Stimulated activated CD4-positive, alpha-beta T cell treated with anti-CD3 and anti-CD28 coated beads, Interleukin-1b, Interleukin-23, amount 100 ng/mL, for 24 hours (primary cell): ENCODE measurements at places on chromosomes 7 and 10.

DNA sequence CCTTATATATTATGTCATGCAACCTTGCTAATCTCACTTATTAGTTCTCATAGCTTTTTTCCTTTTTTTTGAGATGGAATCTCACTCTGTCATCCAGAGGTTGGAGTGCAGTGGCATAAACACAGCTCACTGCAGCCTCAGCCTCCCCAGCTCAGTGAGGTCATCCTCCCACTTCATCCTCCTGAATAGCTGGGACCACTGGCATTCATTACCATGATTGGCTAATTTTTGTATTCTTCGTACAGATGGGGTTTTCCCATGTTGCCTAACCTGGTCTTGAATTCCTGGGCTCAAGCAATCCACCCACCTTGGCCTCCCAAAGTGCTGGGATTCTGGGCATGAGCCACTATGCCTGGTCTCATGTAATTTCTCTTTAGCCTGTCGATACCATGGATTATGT lies 89.1 kb upstream of the TRIM24 start:
- no peak for DNase-seq

DNA sequence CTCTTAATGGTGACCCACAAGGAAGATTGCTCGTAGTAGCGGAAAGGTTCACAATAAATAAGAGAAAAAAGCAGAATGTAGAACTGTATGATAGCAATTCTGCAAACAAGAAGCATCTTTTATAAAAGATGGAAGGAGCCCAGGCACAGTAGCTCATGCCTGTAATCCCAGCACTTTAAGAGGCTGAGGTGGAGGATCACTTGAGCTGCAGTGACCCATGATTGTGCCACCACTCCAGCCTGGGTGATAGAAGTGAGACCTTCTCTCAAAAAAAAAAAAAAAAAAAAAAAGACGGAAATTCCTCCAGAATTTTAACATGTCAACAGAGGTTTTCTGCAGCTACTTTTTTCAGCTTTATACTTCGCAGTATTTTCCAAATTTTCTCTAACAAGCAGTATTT lies 13.2 kb downstream of the GATAD1 start:
- no peak for DNase-seq

DNA sequence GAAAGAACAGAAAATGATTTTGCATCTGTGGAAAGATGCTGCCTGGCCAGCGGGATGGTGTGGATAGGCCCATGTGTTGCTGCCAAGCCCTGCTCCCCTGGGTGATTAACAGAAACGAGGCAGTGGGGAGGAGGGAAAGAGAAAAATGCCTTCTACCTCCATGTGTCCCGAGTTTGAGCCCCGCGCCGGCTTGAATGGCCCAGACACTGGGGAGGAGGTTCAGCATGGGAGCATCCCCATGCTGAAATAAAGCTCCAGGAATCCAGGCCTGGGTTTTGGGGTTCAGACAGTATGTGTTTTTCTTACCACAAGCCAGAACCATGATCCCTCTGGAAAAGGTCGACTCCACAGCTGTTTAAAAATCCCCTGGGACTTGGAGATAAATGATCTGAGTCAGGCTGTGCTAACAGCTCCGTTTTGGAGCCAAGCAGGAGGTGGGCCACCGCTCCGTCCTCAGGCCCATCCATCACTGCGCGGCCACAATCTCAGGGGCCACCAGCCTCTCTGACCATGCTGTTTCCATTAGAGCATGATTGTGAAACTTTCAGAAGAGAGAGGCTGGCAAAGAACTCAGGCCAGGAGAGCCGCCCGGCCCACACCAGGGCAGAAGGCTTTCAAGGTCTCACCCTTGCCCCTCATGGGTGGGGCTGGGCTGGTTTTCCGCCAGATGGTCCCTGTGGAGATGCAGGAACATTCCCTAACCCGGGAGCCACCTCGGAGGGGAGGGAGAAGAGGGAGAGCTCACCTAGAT lies 299.7 kb downstream of the ZEB1 start:
- DNase-seq, result no peak

DNA sequence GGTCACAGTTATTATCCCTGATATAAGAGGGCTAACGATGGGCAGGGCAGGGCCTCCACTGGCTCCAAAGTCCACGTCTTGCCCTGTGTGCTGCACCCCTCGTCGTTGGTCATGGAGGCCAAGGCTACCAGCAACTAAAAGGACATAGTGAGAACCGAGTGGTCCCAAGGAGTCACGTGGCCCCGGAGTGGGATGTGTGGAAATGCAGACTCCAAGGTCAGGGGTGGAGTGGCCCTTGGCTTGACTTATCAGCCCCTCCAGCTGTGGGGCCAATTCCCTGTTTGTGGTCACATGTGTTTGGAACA lies 30.7 kb downstream of the BTBD16 start:
- no peak for DNase-seq

DNA sequence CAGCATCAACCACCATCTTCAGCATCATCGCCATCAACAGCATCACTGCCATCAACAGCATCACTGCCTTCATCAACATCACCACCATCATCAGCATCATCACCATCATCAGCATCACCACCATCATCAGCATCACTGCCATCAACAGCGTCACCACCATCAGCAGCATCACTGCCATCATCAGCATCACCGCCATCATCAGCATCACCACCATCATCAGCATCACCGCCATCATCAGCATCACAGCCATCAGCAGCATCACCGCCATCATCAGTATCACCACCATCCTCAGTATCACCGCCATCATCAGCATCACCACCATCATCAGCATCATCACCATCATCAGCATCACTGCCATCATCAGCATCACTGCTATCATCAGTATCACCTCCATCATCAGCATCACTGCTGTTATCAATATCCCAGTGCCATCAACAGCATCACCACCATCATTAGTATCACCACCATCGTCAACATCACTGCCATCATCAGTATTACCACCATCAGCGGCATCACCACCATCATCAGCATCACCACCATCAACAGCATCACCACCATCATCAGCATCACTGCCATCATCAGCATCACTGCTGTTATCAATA lies 115.2 kb downstream of the RGS10 start:
- DNase-seq, result no peak

- DNase-seq, result no peak
These were observed 85.6 kb upstream of the FGFR2 start for GRCh38 chr10:121683816-121684215.

DNA sequence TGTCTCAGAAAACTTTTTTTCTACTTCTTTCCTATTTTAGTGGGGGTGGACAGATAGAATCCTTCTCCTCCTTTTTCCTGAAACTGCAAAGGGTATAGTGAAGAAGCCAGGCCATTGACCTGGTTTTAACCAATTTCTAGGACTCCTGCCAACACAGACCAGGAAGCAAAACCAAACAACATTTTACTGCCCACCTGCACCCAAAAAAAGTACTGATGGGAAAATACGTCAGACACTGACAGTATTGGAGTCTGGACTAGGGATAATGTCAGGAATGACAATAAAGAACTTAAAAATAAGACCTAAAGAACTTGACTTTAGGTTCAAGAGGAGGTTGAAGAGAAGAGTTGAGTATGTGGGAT lies 5.0 kb upstream of the STEAP4 start:
- no peak for DNase-seq

- no peak for DNase-seq
These were observed 522.5 kb upstream of the LRRN3 start for GRCh38 chr7:110568388-110568787.

GRCh38 chr7:44448922-44449583 lies 41.4 kb downstream of the NUDCD3 start:
- no peak for DNase-seq

- no peak for DNase-seq
These were observed 84.9 kb downstream of the ZNF365 start for GRCh38 chr10:62459072-62459471.

- DNase-seq, result no peak
These were observed 333.1 kb downstream of the CXCL12 start for GRCh38 chr10:44051584-44052385.

DNA sequence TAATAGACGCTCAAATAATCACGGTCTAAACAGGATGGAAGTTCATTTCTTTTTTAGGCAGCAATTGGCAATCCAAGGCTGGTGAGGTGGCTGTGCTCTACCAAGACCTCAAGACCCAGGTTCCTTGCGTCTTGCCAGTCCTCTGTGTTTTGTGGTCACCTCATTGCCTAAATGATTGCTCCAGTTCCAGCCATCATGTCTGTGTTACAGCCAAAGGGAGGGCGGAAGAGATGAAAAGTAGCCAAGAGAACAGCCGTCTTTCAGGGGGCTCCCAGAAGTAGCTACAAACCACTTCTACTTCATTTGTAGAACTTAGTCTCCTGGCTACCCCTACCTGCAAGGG lies 19.2 kb upstream of the C10orf67 start:
- no peak for DNase-seq

DNA sequence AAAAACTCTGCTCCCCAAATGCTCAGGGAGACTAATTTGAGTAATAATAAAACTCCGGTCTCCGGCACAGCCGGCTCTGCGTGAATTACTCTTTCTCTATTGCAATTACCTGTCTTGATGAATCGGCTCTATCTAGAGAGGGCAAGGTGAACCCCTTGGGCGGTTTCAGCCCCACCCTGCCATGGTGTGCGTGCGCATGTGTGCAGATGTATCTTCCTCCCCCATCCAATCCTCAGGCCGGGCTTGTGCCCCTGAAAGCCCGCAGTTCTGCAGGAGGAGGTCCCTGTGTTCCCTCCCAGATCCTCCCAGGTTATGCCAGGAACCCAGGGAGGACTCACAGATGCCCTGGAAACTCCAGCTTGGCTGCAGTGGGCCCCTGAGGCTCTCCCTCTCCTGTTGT lies 48.3 kb upstream of the MYL10 start:
- DNase-seq, result no peak

GRCh38 chr10:7944215-7944480 lies 110.3 kb upstream of the GATA3 start:
- DNase-seq, result no peak

DNA sequence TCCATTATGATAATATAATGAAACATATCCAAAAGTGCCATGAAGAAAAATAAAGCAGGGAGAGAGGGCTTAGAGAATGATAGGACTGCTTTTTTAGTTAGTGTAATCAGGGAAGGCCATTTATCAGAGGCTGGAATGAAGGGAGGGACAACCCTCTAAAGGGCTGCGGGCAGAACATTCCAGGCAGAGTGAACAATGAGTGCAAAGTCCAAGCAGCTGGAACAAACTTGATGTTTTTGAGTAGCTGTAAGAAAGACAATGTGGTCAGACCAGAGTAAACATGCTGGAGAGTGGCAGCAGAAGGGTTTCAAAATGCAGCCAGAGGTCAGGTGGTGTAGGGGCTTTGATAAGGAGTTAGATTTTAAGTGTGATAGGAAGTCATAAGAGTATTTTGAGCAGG lies 65.6 kb upstream of the CCDC6 start:
- DNase-seq, result no peak

DNA sequence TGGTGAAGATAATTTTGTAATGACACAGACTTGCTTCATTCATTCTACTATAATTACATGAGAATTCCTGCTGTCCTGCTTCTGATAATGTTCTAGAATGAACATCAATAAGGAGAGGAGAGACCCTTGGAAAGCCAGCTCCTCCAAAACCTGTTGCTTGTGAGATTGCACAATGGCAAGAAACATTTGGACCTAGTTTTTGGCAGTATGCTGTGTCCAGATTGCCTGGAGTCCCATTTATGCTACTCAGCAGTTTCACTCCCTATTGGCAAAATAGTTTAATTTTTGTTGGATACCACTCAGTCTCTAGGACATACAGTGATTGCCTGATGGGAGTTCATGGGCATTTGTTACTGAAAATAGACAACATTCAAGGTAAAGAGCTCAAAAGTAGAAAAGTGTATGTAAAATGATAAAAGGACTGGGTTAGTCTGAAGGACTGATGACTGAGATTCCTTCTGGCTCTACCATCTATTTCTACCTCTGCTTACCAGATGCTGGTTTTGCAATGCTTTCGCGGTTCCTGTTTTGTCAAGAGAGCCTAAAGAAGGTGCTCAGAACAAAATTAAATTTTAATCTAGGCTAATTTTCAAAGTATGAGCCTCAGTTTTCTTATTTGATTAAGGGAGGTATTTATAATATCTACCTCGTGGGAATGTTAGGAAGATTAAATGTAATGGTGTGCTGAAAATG lies 8.0 kb upstream of the ACTR3B start:
- DNase-seq, result no peak
